ENCODE measurements at places on chromosomes 7 and 10. TPM values are rescaled to one million over a fixed set of nuclear protein-coding genes. Genes with fewer than 3 reads are reported as not detected.

Gene GNAT3
- not detected for total RNA-seq

Gene NUPR2
- total RNA-seq = not detected

- H3K36me3 ChIP-seq = peaks cover 8% of the 10 kb centered on the region
- no peaks in the 10 kb centered on the region for H3K27me3 ChIP-seq
- no peak overlapping the region for H3K27ac ChIP-seq
- H3K4me3 ChIP-seq = no peak overlapping the region
- peaks cover 29% of the 10 kb centered on the region for H3K4me1 ChIP-seq
These were observed 8.5 kb downstream of the AHR start for GRCh38 chr7:17307000-17307399.

DNA sequence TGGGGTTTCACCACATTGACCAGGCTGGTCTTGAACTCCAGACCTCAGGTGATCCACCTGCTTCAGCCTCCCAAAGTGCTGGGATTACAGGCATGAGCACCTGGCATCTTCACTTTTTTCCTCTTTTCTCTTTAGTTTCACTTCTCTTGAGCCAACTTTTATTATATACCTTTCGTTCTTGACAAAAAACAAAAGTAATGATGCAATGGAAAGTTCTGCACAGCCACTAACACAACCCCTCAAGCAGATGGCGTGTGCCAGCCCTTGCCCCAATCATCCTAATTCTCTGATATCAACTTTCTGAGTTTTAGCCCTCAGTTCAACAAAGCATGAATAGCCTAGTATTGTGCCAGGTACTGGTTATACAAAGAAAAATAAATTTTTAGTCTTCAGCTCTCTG lies 223.6 kb downstream of the CHCHD3 start:
- H3K27ac ChIP-seq = peak overlapping the region; percentile 16
- H3K27me3 ChIP-seq = no peaks in the 10 kb centered on the region
- DNase-seq = no peak
- no peaks in the 10 kb centered on the region for H3K4me1 ChIP-seq
- no peak overlapping the region for H3K4me3 ChIP-seq

- H3K4me1 ChIP-seq = no peaks in the 10 kb centered on the region
- no peak for DNase-seq
- no peaks in the 10 kb centered on the region for H3K27me3 ChIP-seq
- no peaks in the 10 kb centered on the region for H3K36me3 ChIP-seq
These were observed 15.2 kb downstream of the FAM20C start for GRCh38 chr7:207418-208129.

DNA sequence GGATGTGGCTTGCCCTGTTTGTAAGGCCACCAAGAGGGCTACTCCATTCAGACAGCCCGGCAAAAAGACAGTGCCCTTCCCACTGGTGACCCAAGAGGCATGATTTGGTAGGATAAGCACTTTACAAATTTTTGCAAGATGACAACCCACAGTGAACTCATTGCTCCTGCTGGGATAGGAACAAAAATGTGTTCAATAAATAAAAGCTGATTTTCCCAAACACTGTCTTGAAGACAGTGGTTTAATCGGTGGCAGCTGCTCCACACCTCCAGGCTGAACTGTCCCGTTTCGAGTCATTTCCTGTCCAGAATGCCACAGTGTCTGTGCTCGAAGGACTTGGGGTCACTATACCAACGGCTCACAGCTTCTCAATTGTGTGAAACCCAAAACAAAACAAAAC lies 45.1 kb upstream of the NPTX2 start:
- H3K4me3 ChIP-seq = no peak overlapping the region
- no peak for DNase-seq
- no peaks in the 10 kb centered on the region for H3K4me1 ChIP-seq
- H3K27ac ChIP-seq = no peak overlapping the region

- H3K36me3 ChIP-seq = no peaks in the 10 kb centered on the region
- peaks cover 4% of the 10 kb centered on the region for H3K4me1 ChIP-seq
- no peaks in the 10 kb centered on the region for H3K27me3 ChIP-seq
- DNase-seq = no peak
These were observed 204.7 kb downstream of the SEMA3D start for GRCh38 chr7:84982199-84982598.

All from activated CD4-positive, alpha-beta T cell treated with anti-CD3 and anti-CD28 coated beads, Interleukin-2, amount 10 ng/mL, durations not matched to agents 7 days and 5 days (primary cell).